ENCODE measurements at places on chromosomes 6 and 20.

DNA sequence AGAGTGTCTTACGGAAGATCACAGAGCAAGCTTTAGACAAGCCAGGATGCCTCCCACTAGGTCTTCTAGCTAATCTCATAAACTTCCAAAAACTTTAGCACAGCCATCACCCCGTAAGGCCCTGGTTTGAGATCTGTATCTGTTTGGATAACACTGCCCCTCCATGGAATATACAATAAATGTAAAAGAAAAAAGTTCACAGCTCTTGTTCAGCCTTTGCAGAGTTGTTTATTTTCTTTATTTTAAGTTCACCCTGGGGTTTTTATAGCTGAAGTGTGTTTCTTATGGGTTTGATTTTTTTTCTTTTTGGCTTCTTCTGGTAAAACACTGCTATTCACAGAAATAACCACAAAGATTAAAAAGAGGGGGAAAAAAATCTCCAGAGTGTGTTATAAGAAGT lies 125.6 kb downstream of the EYA2 start:
- DNase-seq: no peak

- DNase-seq: no peak
Measured at GRCh38 chr6:74912234-74912633, 293.6 kb downstream of the COL12A1 start.

DNA sequence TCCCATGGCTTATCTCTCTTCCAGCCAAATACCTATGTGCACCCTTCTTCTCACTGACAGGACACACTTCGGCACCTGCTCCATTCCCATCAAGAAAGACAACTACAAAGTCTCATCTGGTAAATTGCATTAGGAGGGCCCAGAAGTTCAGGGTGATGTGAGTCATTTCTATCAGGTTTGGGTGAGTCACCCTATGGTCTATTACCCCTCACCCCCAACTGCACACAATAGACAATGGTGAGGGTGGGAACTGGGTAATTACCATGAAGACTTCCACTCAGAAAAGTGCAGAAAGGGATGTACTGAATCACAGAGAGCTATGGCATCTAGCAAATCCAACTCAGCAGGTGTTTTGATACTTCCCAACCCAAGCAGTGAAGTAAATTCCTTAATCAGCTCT lies 54.8 kb downstream of the OPN5 start:
- no peak for DNase-seq

GRCh38 chr6:722608-723007 lies 29.7 kb upstream of the EXOC2 start:
- no peak for DNase-seq

DNA sequence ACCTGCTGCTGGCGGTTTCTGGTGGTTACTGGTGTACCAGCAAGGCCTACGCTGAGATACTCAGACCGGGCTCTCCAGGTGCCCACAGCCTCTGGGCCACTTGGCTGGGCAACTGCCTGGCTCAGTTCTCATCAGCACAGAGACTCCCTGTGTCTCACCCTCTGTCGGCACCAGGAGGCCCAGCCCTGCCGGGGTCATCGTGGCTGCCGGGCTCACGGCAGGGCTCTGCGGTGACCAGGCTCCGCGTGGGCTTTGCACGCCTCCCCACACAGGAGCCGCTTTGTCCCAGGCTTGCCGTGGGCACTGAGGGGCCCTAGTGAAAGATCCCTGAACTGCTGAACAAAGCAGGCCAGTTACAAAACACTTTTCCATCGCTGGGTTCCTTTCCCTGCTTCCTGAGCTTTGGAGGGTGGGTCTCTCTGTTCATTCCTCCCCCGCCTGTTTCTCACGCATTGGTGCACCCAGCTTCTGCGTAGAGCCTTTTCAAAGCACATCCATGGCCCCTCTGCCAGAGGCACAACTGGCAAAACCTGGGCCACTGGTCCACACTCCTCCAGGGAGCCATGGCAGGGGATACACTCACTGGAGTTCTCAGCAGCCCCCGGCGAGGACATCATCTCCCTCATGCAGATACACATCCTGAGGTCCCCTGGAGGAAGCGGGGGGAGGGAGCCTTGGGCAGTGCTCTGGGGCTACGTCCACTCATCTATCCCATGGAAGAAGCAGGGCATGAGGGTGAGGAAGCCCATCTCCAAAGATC lies 117.0 kb downstream of the NFATC2 start:
- DNase-seq: no peak

DNA sequence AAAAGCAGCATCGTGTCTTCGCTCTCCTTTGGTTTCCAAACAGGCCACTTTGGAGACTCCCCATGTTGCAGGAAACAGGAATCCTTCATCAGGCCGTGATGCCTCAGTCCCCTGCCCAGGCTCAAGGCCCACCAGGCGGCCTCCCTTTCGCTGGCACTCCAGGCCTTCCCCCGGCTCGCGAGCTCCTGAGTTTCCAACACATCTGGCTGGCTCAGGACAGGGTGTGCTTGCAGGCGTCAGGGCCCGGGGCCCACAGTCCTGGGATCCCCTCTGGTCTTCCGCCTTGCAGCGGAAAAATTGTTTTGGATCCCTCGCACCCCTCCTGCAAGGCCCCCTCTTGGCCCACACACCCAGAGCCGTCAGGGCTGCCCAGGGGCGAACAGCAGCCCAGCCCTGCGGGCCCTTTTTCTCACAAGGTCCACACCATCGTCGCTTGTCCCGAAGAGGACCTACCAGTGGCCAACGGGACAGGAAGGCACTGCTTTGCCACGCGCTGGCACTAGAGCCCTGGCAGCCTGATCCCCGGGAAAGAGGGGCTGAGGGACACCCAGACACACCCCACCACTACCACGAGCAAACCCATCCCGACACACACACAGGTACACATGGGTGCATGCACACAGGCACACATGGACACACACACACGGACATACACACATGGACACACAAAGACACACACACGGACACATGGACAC lies 1930.9 kb upstream of the DEFB115 start:
- no peak for DNase-seq

- no peak for DNase-seq
Measured at GRCh38 chr6:96659084-96659845, 96.3 kb downstream of the FHL5 start.

DNA sequence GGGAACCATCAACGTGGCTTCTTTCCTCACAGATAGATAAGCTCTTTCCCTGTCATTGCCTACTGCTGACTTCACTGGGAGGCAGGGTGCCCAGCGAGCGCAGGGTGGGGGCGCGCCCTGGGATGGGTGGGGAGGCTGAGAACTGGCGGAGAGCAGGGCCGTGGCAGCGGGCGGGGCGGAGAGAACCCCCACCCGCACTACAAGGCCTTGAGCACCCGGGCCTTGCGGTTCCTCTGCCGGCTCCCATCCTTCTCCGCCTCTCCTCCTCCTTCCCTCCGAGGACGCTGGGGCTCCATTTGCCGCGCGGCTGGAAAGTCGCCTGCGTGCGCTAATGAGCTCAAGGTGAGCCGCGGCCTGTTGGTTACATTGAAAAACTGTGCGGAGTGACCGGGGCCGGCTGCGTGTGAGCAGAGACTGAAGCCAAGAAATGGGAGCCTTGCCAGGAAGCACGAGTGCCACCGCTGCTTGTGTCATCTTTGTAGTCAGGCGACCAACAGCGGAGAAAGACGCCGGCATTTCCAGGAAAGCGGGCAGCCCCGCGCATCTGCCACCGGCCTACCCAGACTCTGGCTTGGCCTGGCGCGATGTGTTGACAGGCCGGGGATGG lies 963.5 kb upstream of the SLC35B3 start:
- DNase-seq: no peak

DNA sequence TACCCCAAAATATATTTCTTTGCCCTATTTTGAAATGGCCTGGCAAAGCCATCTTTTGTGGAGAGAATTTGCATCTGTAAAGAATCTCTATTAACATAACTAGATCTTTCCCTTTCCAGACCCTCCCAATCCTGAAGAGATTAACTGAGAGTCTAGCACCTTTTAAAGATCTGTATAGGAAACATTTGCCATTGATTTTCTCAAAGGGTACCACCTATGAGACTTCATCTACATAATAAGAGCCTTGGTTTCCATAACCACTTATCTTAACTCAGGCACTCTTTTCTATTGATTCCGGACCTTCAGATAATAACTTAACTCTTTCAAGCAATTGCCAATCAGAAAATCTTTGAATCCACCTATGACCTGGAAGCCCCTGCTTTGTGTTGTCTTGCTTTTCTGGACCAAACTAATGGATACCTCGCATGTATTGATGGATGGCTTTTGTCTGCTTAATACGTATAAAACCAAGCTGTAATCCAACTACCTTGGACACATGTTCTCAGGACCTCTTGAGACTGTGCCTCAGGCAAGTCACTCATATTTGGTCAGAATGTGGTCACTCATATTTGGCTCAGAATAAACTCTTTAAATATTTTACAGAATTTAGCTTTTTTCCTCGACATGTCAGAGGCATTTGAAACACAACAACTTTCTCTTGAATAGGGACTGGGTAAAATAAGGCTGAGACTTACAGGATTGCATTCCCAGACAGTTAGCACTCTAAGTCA lies 31.4 kb downstream of the SLC22A2 start:
- DNase-seq: no peak

DNA sequence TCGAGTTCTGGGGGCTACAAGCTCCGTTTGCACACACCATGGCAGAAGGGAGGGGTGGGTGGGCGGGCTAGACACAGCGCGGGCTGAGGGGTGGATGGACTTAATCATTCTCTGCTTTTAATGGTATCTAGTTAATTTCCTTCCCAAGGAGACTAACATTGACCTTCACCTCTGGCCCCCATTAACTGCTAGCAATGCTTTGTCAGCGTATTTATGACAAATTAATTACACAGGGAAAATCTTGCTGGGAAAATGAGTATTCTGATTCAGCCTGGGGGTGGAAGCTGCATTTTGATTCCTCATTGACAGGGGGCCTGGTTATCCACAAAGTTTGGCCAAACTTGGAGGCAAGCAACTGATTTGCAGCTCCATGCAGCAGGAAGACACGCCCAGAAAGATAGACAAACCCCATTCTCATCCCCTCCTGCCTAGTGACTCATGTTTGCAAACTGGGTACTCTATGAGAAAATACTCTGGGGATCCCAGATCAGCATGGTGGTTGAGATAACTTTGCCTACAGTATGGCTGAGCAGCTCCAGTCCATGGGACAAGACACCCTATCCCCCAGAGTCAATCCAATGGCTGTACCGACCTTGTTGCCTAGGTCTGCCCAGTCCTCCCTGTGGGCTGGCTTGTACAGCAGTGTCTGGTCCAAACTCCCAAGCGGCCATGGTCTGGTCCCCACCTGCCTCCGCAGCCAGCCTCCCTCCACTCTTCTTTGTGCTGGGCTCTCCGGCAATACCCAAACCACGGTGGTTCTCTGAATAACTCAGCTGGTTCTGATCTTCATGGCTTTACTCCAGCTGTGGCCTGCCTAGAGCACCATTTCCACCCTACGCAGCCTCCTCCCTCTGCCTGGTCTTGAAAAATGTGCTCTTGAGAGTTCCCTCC lies 19.7 kb downstream of the ZBP1 start:
- no peak for DNase-seq

GRCh38 chr6:96727144-96727543 lies 110.1 kb downstream of the GPR63 start:
- no peak for DNase-seq

DNA sequence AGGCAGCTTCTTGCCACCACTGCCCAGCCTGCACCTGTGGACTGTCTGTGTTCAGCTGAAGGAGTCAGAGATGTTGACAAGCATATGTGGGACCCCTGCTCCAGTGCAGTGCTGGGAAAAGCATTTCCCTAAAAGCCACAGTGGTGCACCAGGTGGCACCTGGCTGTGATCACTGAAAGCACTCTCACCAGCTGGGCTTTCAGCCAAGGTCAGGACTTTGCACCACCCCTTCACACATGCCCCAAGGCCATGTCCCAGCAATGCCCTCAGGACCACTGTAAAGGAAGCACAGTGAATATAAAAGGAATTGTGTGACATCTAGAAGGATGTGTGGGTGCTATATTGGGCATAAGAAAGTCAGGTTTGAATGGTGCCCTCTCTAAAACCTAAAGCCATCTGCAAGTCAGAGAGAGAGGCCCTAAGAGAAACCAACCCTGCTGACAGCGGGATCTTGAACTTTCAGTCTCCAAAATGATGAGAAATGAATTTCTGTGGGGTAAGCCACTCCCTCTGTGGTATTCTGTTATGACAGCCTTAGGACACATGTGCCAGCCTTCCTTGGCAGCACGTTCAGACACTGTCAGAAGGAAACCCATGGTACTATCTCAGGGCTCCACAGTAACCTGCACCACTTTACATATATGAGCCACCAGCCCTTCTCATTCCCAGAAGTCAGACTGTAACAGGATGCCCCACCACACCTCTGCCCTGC lies 30.7 kb downstream of the CBLN4 start:
- DNase-seq: no peak

GRCh38 chr20:14925300-14925699 lies 587.9 kb upstream of the FLRT3 start:
- DNase-seq: no peak

DNA sequence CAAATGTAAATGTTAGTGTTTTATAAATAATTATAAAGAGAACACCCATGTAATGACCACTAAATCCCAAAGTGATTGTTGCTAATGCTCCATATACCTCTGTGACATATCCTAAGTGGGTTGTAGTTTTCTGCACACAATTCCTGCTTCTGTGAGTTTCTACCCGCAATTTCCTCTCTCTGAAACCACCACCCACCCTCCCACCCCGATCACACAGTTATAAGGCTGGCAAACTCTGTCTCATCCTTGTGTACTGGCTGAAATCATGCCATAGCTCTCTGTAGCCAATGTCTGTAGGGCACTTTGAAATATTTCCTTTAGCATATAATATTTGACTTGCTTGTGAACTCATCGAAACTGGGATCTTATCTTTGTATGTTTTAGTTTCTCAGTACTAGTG lies 236.6 kb downstream of the PLCB1 start:
- DNase-seq: no peak

DNA sequence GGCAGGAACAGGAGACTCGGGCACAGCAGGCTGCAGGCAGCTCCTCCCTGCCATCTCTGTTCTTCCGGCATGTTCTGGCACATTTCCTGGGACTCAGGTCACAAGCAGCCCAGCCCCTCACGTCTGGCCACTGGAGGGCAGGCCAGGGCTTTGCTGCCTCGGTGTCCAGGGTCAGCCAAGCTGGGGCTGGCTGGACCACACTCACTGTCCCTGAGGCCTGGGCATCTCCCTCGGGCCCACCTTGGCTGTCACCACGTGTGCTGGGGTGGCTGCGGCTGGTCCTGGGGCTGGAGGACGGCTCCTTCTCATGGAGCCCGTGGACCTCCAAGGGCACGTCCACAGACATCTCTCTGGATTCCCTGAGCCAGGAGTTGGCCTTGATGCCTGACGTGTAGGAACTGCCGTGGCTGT lies 18.5 kb downstream of the FRMD1 start:
- DNase-seq: peak; percentile 13

DNA sequence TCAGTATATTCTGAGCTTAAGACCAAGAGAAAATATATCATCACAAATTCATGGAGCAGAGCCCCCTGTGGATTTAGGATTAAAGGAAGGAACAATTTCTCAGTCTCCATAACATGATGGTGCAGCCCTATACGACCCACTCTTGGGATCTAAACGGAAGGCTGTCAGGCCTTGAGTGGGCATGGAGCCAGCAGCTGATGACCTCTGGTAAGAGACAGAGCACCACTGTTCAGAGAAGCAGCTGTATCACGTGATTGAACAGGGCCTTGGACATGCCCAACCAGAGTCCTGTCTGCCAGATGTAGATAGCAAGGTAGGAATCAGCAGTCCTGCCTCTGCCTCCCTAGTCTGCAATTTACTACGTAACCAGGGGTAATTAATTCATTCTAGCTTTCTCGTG lies 259.4 kb upstream of the POU3F2 start:
- no peak for DNase-seq
